ENCODE measurements at places on chromosomes 6 and 20.

- no peak for DNase-seq
Measured at GRCh38 chr6:10580570-10580969, 59.4 kb downstream of the GCNT2 start.

DNA sequence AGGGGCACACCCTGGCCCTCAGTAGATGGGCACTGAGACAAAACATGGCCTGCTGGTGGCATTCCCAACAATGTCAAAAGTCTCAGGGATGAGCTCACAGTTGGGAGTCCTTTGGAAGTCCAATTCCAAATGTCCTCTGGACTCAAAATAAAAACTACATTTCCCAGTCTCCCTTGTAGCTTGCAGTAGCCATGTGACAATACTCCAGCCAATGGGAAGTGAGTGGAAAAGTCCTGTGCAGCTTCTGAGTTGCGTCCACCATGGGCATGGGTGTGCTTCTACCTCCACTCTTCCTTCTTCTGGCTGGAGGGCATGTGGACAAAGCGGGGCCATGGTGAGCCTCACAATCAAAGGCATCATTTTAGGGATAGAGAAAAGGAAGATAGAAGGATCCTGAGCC, 5.8 kb upstream of the ADAM33 start:
- DNase-seq = no peak

GRCh38 chr6:125082908-125083683, 70.5 kb upstream of the TPD52L1 start:
- no peak for DNase-seq

GRCh38 chr20:34978092-34978744, 22.6 kb downstream of the MYH7B start:
- no peak for DNase-seq

GRCh38 chr6:141580988-141581552, 551.7 kb upstream of the GJE1 start:
- no peak for DNase-seq

DNA sequence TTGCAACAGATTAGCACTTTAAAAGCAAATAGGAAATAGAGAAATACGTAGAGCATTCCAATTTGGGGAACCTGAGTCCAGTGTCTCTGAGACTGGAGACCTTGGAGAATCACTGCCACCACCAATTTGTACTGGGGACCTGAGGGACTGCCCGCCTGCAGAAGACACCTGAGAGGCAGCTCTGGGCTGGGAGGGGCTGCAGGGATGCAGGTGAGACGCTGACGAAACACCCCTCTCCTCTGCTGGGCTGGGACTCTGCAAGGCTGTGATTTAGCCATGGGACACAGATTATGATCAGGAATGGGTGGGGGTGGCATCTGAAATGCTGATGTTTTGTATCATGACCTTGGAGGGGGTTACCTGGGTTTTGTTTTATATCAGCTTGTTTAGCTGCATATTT, 7.0 kb upstream of the APMAP start:
- no peak for DNase-seq

GRCh38 chr20:39298571-39299506, 336.7 kb downstream of the DHX35 start:
- DNase-seq = no peak

GRCh38 chr6:50836231-50836630, 17.6 kb downstream of the TFAP2B start:
- no peak for DNase-seq

DNA sequence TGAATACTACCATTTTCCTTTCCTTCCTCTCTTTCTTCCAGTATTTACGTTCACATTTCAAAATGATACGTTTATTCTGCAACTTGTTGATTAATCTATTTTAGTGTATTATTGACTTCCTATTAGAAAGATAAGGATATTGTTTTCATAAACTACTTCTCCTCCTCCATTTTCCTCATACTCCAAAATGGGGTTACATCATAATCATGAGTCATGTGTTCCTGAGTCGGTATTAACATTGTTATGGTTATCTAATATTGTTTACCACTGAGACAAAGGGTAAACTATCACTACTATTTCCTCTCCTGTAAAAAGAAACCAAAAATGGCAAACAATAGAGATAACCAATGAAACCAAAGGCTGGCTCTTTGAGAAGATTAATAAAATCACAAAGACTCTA, 126.5 kb upstream of the CDYL start:
- DNase-seq = peak; percentile 63

- no peak for DNase-seq
Measured at GRCh38 chr20:50052550-50053361, 60.2 kb downstream of the UBE2V1 start.

GRCh38 chr6:108765495-108765894, 82.7 kb upstream of the ARMC2 start:
- DNase-seq = no peak

- no peak for DNase-seq
Measured at GRCh38 chr20:57544838-57545564, 15.9 kb upstream of the PCK1 start.

- no peak for DNase-seq
Measured at GRCh38 chr6:154292066-154292465, 64.5 kb downstream of the IPCEF1 start.

- no peak for DNase-seq
Measured at GRCh38 chr6:56757588-56757984, 114.9 kb upstream of the DST start.

DNA sequence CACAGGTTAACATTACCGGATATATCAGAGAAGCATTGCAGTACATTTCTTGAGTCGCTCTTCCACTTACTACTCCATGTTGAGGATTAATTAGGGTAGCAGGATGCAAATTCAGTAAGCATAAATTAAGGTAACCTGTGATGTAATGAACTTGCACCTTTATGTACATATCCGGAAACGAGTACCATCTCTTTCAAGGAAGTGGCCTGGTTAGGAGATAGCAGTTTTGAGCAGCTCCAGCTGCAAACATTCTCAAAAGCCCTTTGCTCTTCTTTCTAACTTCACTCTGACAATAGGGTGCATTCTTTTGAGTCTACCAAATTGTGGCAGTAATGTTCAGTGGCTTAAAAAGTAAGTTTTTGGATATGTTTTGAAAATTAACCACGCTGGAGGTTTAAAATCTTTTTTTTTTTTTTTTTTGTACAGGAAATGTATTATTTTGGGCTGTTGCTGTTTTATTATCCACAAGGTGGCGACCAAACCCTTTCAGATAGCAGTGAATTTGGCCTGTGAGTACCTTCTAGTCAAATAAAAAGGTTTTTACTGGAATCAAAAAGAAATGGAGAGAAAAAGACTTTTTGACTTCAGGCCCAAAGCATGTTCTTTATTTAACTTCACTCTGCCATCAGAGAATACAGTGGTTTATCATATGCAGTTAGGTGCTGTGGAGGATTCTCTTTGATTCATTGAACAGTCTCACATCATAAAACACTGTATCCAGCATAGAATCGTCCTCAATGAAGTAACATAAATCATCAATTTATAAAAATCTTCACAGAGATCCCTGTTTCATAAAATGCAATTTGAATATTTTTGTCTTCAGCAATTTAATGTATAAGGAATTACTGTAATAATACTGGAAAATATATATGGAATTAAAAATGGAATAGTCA, 8.9 kb downstream of the FAM217B start:
- peak; percentile 32 for DNase-seq

DNA sequence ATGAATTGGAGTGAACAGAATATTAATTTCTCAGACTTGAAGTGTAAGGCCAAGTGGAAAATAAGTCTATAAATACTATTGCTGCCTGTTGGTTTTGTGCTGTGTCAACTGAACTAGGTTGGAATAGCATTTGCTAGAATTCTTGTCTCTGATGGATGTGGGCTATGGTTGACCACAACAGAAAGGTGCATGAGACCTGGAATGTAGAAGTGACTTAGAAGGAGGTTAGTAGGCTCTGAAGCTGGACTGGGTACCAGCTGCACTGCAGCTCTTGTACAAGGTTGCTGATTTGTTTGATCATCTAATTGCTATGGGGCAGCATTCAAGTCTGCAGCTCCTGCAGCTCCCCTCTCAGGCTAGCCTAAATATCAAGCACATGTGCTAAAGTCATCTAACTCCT, 479.0 kb upstream of the NRSN1 start:
- DNase-seq = no peak

DNA sequence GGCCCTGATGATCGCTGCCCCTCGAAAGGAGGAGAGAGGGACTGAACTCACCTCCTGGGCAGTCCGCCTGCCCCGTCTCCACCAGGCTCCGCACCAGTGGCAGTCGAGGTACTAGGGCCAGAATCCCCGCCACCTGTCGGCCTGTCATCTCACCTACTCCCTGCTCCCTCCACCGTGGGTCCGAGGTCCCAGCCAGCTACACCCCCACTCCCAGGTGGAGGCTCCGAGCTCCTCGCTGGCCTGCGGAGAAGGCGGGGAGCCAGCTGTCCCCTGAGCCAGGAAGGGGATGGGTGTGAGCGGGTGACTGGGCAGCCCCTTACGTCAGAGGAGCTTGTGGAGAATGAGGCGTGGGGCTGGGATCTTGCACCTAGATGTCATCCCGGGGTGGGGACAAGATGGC, 1066.5 kb upstream of the MANEA start:
- DNase-seq = no peak

GRCh38 chr6:136586295-136586694, 36.1 kb upstream of the MAP7 start:
- no peak for DNase-seq

DNA sequence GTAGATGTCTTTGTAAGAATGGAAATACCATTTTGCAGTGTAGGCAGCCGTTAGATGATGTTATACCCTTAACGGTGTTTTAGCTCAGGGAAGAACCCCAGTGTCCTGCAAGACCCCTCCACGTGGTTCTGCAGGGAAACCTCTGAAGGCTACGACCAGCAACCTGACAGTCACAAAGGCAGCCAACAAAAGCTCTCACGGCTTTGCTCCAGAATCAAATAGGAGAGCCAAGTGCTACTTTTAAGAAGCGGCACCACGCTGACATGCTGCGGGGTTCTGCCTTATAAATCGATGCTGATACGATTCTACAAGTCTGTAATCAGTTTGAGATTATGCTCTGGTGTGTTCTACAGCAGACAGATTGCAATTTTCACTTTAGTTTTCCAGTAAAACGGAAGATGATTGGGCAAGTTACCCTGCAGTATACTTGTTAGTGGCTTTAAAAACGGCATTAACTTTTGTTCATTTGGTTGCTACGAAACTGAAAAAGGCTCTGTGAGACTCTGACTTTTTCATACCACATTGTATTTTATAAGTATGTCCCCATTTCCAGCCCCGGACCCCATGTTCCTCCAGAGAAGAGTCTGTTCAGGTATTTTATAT, 312.9 kb downstream of the SAMD5 start:
- DNase-seq = no peak

- DNase-seq = no peak
Measured at GRCh38 chr6:151058021-151058733, 181.6 kb upstream of the AKAP12 start.

GRCh38 chr20:51654495-51654894, 112.0 kb upstream of the NFATC2 start:
- no peak for DNase-seq

- no peak for DNase-seq
Measured at GRCh38 chr6:155062866-155063341, 67.8 kb downstream of the TIAM2 start.

GRCh38 chr6:37982317-37982716, 162.8 kb downstream of the ZFAND3 start:
- DNase-seq = no peak

GRCh38 chr6:17032988-17033634, 68.7 kb upstream of the STMND1 start:
- DNase-seq = peak; percentile 92

GRCh38 chr6:102553214-102553613, 1159.7 kb downstream of the GRIK2 start:
- no peak for DNase-seq

GRCh38 chr6:32148289-32149091, 3.2 kb downstream of the PRRT1 start:
- DNase-seq = peak; percentile 74

GRCh38 chr6:56650191-56650590, 7.5 kb upstream of the DST start:
- no peak for DNase-seq

DNA sequence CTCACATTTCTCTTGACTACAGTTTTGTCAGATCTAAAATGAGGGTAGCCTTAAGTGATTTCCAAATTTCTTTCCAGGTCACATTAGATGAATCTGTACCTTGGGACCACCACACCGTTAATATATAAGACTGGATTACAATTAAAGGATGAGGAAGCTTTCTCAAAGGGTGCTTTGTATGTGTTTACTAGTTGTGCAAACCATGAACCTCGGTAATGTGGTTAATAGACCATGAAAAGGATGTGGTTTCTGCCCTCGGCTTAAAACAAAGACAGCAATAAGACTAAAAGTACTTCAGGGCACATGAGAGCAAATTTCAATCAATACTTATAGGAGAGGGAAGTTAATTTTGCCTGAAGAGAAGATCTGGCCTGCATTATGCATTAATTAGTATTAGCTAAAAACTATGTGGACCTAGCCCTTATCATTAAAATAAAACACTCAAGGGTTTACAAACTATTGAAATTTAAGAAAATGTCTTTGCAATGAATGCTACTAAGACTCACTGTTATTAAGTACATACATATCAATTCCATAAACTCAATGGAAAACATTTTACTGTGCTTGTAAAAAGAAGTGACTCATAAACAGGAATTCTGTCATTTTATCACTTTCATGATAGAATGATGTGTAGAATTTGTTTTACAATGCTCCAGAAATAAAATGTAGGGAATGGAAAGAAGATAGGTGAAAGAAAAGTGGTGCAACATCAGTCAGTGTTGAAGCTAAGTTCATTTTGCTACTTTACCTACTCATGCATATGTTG, 936 bp upstream of the TMX4 start:
- no peak for DNase-seq

GRCh38 chr6:12804952-12805645, 88.5 kb downstream of the PHACTR1 start:
- no peak for DNase-seq

- no peak for DNase-seq
Measured at GRCh38 chr6:32116674-32117073, 7.5 kb upstream of the TNXB start.

DNA sequence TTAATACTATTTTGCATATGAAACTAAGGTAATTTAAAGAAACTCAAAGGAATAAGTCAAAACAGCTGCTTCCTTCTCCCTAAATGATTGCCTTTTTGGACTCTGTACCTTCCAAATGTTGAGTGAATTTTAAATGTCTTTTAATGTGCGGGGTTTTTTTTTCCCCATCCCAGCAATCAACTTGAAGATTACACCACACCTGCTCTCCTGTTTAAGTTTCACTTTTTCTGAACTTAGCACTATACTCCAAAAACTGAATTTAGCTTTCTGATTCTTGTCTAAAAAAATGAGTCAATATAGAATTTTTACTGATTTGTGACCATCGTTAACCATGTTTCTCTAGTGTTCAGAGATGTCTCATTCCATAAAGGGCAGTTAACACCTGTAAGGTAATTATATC, 220.8 kb upstream of the THEMIS start:
- DNase-seq = no peak

- DNase-seq = peak; percentile 79
Measured at GRCh38 chr6:27687154-27688013, 214.5 kb upstream of the ZNF184 start.

GRCh38 chr6:8059129-8059528, 5.1 kb downstream of the BLOC1S5 start:
- peak; percentile 47 for DNase-seq

Measured in kidney capillary endothelial cell (primary cell).